ENCODE measurements at places on chromosomes 6 and 20.

DNA sequence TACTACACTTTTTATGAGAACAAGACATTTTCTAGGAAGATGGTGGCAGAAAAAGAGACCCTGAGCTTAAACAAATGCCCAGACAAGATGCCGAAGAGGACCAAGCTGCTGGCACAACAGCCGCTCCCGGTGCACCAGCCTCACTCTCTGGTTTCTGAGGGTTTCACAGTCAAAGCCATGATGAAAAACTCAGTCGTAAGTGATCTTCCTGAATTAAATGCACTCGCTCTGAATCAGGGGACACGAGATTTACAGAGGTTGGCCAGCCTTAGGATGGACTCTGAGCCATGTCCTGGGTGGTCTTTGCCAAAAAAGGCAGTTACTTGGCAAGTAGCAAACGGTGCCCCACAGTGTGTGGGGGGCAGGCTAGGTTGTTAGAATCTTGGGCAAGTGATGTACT is 423 bp downstream of the PACRG start:
- no peak for DNase-seq

GRCh38 chr6:129475477-129476247 is 234.3 kb downstream of the ARHGAP18 start:
- no peak for DNase-seq

DNA sequence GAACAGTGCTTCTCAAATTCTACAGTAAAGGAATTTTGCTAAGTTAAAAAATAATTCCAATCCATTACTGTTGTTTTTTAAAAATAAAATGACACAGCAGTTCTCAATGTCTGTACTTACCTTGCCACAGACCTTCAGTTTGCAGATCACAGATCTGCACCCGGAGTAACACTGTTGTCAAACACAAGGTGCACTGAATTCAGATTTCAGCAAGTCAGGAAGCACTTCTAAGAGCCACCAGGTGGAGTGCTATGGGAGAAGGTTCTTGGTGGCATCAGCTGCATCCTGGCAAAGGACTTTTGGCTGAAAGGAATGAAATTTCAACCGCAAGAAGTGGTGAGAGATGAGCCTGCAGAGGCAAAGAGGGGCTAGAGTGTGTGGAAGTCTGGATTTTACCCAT is 17.4 kb downstream of the RSPH4A start:
- DNase-seq: no peak

DNA sequence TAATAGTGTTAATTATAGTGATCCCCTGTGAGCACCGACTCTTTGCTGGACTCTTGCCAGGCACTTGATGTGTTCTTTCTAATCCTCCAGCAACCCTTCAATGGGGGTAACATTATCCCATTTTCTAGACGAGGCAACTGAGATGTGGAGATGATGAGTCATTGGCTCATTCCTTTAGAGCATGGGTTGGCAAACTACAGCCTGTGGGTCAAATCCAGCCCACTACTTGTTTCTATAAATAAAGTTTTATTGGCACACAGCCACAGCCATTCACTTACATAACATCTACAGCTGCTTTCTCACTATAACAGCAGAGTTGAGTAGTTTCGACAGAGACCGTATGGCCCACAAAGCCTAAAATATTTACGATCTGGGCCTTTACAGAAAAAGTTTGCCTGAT is 249.5 kb upstream of the KCNG1 start:
- peak; percentile 3 for DNase-seq

DNA sequence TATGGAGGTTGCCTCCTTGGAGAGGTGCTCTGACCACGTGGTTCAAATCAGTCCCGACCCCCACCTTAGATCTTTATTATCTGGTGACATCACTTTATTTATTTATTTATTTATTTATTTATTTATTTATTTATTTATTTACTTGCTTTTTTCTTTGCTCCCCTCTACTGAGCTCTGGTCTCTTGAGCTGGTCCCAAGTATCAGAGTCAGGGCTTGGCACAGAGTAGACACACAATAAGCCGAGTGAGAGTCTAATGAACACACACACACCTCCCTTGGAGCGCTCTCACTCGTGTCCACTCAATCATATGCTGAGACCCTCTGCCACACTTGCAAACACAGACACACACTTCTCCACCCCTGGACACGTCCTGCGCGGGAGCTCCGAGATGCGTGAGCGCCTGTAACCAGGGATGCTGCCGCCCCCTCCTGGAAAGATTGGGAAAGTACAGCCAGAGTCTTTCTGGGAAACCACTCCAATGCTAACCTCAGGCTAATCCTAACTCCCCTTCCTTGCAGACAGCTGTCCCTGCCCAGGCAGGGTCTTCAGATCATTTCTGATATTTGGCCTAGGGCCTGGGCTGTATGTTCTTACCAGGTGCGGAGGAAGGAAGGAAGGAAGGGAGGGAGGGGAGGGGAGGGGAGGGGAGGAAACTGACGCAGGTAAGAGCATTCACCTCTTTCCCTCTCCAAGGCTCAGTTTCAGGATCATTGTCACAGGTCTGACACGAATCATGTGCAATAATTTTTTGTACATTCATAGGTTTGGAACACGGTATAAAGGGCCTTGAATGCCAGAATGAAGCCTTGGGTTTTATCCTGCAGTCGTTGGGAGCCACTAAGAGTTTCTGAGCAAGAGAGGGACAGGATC is 70.9 kb downstream of the STK35 start:
- peak; percentile 87 for DNase-seq

DNA sequence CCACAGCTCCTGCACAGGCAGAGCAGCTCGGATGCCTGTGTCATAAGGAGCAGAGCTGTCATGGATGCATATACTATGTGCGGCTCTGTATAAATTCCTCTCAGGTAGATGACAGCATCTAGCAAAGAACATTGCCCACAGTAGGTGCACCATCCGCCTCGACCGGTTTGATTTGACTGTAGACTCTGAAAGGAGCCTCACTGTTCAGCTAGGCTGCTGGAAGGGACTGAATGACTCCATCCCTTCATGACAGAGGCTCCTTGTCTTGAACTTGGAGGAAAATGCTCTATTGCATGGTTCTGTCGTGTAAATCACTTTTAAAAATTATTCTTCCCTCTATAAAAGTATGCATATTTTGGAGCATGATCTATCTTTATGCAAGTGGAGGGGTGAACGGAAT is 128.8 kb upstream of the QKI start:
- DNase-seq: no peak

DNA sequence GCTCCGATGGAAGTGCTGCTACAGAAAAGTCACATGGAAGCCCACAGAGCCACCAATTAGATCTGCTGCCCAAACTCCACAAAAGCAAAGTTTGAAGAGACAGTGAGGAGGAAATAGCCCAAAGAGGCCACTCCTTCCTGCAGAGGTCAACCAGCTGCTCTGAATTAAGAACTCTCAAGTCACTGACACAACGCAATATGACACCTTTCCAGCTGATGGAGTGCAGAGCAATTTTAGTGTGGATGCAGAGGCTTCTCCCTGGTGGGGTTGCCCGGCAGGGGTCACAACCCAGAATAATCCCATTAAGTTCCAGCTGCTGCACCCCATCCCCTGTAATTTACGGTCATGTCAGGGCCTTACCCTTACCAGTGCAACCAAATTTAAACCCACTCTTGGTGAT is 361.9 kb upstream of the JARID2 start:
- no peak for DNase-seq

- no peak for DNase-seq
Measured at GRCh38 chr6:11033825-11034224, 10.3 kb downstream of the ELOVL2 start.

DNA sequence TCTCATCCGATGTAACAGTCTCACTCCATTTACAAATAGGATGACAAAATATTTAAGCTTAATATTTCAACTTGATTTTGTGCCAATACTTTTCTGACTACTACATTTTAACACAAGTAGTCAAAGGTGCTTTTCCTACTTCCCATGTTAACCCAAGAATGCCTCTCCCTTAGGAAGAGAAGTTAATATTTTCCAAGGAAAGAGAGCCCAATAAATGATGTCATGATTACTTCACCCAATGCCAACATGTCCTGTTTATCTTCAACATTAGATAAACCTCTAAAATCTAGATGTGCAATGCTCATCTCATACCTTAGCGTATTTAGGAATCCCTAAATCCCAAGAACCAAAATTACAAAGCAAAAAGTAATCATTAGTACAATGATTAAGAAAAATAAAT is 156.7 kb upstream of the TENT5A start:
- no peak for DNase-seq

DNA sequence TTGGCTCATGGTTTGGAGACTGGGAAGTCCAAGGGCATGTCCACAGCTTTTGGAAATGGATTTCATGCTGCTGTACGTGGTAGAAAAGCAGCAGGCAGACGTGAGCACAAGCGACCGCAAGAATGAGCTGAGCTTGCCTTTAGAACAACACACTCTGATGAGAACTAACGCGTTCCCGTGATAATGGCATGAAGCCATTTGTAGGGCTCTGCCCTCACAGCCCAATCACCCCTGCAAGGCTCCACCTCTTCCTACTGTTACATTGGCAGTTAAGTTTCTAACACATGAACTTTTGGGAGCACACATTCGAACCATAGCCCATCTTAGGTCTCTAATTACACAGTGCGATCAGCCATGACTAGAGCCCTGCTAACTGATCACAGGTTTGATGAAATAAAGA is 107.5 kb upstream of the TMEM170B start:
- no peak for DNase-seq

DNA sequence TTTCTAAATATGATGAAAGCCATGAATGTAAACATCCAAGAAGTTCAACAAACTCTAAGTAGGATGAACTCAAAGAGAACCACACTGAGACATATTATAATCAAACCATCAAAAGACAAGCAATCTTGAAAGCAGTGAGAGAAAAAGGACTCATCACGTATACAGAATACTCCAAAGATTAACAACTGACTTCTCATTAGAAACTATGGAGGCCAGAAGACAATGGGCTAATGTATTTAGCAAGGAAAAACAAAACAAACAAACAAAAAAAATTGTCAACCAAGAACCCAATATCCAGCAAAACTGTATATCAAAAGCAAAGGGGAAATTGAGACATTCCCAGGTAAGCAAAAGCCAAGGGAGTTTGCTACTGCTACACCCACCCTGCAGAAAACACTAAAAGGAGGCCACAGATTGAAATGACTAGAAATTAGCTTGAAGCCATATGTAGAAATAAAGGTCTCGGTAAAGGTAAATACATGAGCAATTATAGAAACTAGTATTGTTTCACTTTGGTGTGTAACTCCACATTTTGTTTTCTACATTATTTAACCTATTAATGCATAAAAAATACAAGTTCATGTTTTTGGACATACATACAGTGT is 301.1 kb upstream of the QKI start:
- no peak for DNase-seq

GRCh38 chr20:25864326-25864962 is 167.8 kb upstream of the ZNF337 start:
- no peak for DNase-seq

DNA sequence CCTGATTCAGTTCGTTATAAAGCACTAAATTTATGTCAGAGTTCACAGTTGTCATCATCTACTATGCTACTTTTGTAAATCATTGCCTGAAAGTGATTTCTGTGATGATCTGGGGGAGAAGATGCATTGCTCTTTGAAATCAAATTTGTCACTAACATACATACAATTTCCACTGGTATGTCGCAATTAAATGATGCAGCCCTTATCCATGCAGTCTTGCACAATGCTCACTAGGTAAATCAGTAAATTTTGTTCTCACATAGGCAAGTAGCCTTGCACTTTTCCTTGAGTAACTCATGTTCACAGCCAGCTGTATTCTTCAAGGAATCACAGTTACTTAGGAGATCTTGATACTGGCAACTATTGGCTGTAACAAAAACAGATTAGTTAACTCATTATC is 20.8 kb downstream of the CRISP2 start:
- no peak for DNase-seq

Measured in NCI-H446 (cell line).